ENCODE measurements at places on chromosomes 11 and 22.

DNA sequence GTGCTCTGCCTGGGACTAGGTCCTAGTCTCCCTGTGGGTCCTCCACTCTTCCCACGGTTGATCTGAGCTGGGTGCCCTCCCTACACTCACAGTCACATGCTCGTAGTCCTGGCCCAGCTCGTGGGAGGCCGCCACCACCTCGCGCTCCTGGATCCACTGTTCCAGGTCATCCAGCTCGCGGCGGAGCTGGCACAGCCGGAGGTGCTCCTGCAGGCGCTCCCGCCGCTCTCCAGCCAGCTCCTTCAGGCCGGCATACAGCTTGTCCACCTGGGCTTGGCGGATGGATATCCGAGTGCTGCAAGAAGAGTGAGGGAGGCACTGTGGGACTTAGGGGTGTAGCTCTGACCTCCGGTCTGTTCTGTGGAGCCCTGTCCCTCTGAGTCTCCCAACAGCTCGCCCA lies 14.8 kb upstream of the RBM4B start:
- no peak for DNase-seq

- DNase-seq: no peak
Measured at GRCh38 chr22:36215981-36216380, 14.4 kb upstream of the APOL4 start.

DNA sequence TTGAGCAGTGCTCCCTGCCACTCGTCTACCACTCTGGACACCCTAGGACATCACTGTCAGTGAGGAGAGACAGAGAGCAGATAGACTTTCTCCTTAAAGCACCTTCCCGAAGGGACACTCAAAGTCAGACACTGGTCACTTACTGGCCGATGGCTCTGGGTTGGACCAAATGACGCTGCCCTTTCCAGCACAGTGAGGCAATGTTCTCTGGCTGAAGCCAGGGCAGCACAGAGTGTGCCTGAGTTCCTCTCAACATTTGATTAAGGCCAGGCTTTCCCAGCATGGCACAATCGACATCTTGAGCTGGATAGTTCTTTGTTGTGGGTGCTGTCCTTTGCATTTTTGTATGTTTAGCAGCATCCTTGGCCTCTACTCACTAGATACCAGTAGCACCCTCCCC lies 206.2 kb downstream of the CSNK2A3 start:
- no peak for DNase-seq

GRCh38 chr11:76248210-76248609 lies 41.9 kb upstream of the WNT11 start:
- DNase-seq: no peak

GRCh38 chr11:26043665-26044064 lies 288.3 kb upstream of the ANO3 start:
- no peak for DNase-seq

DNA sequence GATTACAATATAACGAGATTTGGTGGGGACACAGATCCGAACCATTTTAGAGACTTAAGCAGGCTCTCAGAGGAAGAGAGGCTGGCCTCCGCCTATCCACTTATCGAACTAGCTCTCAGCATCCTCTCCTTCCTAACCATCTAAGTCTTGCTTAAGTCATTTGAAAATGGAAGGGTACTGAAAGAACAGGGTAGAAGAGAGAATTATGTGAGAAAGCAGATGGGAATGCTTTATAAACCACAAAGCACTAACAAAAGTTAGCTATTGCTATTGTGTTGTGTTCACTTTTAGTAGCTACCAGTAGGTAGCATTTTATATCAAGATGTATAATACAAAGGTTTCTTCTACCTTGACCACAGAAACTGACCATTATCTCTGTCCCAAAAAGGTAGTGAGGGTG lies 153.4 kb upstream of the CADM1 start:
- DNase-seq: no peak

DNA sequence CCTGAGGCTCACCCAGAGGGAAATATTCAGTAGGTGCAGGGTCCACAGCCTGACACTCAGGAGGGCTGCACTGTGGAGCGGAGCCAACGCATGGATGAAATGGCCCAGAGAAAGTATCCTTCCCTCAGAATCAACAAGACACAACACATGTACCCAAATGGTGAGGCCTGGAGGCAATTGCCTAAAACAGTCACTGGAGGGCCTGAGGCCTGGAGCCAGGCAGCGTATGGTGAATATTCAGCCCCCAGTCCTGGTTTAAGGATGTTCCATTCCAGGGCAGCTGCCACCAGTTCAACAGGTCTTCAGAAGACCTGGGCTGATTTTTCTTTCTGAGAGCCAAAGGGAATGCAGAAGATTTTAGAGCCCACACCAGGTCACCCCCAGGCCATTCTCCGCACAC lies 264.8 kb downstream of the INSC start:
- no peak for DNase-seq

DNA sequence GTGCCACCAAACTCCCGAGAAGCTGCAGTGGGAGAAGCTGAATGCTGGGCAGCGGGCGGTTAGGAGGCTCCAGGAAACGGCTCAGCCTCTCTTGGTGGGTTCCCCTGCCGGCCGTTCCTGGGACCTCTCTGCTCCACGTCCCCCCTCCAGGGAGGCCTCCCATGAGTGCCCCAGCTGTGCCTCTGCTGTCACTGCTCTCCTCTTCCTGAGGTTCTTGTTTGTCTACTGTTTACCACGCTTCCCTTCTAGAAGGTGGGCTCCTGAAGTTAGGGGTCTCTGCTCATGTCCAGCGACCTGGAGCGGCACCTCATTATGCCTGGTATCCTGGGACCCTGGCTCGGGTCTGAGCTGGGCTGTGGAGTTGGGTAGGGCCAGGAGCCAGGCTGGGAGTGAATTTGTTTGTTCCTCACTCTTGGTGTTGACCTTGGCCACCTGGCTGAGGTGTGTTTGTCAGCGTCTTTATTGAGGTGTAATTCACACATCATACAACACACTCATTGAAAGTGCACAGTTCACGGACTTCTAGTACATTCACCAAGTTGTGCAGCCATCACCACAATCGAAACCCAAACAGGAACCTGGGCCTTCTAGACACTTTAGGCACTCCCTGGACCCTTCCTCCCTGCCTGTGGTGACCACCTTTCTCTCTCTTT lies 37.8 kb upstream of the GRAMD4 start:
- DNase-seq: no peak

DNA sequence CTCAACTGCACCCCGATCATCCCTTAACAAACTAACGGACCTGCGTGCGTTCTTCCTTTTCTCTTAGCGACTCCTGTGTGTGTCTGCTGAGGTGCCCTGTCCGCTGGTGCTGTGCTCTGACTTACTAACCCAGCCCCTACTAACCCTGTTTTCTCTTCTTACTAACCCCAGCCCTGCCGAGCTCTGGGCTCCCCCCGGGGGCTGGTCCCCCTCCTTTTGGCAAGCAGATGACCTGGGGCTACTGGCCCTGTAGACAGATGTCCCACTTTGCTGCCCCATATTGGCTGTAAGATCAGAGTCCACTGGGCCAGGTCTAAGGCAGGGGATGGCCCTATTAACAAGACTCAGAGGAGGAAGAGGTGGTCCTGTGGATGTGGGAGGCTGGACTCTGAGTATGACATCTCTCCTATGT lies 14.7 kb downstream of the MIAT start:
- DNase-seq: no peak

GRCh38 chr11:69402251-69402887 lies 79.1 kb upstream of the LINC01488 start:
- DNase-seq: no peak

DNA sequence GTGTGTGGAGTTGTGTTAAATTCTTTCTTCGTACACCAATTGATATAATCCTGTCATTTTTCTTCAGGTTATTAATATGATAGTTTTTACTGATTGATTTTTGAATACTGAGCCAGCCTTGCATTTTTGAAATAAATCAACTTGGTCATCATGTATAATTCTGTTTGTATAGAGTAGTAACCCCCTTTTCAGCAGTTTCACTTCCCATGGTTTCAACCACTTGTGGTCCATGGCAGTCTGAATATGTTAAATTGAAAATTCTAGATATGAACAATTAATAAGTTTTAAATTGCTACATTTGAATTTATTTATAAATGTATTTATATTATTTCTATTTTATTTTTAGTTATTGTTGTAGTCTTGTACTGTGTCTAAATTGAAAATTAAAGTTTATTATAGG lies 32.6 kb downstream of the MS4A6A start:
- no peak for DNase-seq

- DNase-seq: no peak
Measured at GRCh38 chr22:36010090-36010489, 18.5 kb downstream of the RBFOX2 start.

- DNase-seq: no peak
Measured at GRCh38 chr11:65615950-65616574, 486 bp downstream of the PCNX3 start.

GRCh38 chr22:39715778-39716495 lies 145.4 kb downstream of the CACNA1I start:
- no peak for DNase-seq

DNA sequence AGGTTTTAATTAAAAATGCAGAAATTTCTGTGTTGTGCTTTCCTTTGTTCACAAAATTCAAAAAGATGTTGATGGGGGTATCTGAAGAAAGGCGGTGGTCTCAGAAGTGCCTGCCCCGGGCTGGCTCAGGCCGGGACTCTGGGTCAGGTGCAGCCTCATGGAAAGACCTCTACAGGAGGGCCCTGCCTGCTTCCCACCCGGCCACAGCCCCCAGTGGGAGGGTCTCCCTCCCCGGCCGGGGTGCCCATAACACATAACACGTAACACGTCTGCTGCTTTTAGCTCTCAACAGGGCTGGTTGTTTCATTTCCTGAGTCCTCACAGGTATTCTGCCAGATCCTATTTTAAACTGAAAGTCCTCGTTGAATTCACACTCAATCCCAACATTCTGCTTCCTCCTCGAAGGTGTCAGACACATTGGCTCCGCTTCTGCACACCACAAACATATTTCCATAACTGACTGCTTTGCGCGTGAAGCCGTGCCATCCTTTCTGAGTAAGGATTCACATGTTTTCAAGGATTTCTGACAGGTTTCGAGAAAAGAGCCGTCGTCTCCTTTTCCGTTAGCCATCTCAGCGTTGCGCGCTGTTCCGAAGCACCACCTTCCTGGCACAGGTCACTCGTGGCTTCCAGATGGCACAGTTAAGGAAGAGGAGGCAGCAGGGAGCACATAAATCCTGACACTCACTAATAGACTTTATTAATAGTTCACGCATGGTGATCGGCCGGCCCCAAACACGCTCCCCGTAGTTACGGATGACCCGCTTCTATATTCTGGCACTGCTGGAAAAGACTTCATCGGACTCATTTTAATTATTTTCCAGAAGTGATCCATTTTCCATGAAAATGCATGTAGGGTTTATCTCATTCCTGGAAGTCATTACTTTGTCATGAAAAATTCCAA lies 569.3 kb downstream of the BRD1 start:
- DNase-seq: no peak

DNA sequence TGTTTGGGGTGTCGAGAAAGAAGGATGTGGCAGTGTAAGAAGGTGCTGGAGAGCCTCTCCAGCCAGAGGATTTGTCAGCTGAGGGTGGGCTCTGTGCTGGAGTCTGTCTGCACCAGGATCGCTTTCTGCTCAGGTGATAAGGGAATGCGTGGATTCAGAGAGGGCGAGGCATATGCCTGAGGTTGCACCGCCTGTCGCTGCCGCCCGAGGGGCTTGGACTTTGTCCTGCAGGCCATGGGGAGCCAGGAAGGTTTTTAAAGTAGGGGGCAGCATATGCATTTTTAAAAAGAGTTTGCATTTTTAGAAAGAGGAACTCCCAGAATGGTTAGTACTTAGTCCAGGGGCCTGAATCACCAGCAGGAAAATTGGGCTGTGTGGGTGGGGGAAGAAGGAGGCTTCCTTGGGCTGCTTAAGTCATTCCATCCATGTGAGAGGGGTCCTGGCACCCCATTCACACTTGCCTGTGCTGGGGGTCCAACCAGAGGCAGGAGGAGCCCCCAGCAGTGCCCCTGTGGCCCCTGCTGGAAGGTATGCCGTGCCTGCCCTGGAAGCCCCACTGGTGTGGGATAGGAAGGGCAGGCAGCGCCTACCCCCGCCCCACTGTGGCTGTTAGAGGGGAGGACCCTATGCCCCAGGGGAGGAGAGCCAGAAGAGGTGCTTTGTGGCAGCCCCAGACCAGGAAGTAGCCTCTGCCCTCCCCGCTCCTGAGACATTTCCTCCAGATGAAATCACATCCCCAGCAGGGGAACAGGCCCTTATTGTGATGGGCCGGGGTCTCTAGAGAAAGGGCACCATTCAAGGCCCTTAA lies 35.8 kb upstream of the MYRF start:
- DNase-seq: no peak

- DNase-seq: no peak
Measured at GRCh38 chr11:76861490-76861953, 804 bp downstream of the ACER3 start.

GRCh38 chr11:108693852-108694251 lies 29.0 kb downstream of the DDX10 start:
- DNase-seq: no peak

DNA sequence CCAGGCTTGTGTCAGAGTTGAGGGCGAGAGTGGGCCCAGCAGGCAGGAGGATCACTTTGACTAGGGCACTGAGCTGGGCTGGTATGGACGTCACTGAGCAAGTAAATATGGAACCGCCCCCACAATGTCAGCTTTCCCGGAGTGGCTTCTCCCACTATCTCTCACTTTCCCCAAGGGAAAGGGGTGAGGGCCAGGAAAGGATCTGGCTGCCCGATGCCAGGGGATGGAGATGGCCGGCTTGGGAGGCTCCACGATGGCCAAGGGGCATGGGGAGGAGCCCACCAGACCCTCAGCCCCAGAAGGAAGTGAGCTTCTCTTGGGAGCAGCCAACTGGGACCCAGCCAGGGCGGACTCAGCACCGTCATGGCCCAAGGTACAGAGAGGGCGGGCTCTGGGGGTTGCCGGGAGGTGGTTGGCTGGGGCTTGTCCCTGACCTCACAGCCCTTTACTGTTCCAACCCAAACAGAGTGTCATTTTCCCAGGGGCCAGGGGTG lies 8.7 kb downstream of the PRDM11 start:
- DNase-seq: no peak
